PC-9 (cell line): ENCODE measurements at places on chromosomes 11 and 22. TPM values are rescaled to one million over a fixed set of nuclear protein-coding genes. Genes with fewer than 3 reads are reported as not detected.

DNA sequence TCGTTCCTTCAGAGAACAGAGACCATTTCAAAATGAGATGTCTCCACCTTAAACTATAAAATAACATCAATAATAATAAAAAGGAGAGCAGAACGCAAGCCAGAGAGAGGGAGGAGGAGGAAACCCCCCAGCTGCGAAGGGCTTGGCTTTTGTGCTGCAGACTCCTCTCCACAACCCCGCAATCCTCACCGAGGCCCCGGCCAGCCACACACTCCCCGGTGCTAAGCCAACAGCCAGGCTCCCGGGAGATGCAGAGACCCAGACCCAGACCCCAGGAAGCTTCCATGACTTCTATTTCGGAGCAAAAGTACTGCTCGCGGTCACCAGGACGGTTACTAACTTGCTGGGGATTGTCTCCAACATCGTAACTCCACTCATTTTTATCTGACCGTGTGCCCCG is 10.6 kb downstream of the PHF21B start:
- H3K36me3 ChIP-seq: no peaks in the 10 kb centered on the region
- no peak for DNase-seq
- peaks cover 82% of the 10 kb centered on the region for H3K27me3 ChIP-seq

Gene DNAL4
- 50.3 and 53.0 TPM in 2 replicates for total RNA-seq

GRCh38 chr11:15707194-15707593 is 592.5 kb downstream of the INSC start:
- no peaks in the 10 kb centered on the region for H3K36me3 ChIP-seq
- H3K27me3 ChIP-seq: no peaks in the 10 kb centered on the region
- H3K4me1 ChIP-seq: peaks cover 10% of the 10 kb centered on the region; the same call in 1 of the 2 replicates
- no peak overlapping the region for H3K27ac ChIP-seq
- no peak for DNase-seq
- no peak overlapping the region for H3K4me3 ChIP-seq

- H3K27ac ChIP-seq: no peak overlapping the region
- DNase-seq: no peak
- no peaks in the 10 kb centered on the region for H3K36me3 ChIP-seq
- no peak overlapping the region for H3K4me3 ChIP-seq
These were observed 253.9 kb downstream of the LARGE1 start for GRCh38 chr22:33666279-33666960.

GRCh38 chr11:87141980-87142514 is 104.3 kb downstream of the TMEM135 start:
- no peak for DNase-seq
- H3K27ac ChIP-seq: no peak overlapping the region
- H3K27me3 ChIP-seq: no peaks in the 10 kb centered on the region

Gene OOSP2
- not detected in 2 replicates for total RNA-seq

- no peaks in the 10 kb centered on the region for H3K4me1 ChIP-seq
- DNase-seq: no peak
- no peak within 1 kb of the TSS for H3K27ac ChIP-seq
- no peaks in the 10 kb centered on the region for H3K36me3 ChIP-seq
- H3K27me3 ChIP-seq: peaks cover 42% of the 10 kb centered on the region
These were observed at the start of gene EMID1 for GRCh38 chr22:29205594-29206371. Gene EMID1 (plus strand): TSS chr22:29205896. CDS start chr22:29206039, 143 bp downstream.

DNA sequence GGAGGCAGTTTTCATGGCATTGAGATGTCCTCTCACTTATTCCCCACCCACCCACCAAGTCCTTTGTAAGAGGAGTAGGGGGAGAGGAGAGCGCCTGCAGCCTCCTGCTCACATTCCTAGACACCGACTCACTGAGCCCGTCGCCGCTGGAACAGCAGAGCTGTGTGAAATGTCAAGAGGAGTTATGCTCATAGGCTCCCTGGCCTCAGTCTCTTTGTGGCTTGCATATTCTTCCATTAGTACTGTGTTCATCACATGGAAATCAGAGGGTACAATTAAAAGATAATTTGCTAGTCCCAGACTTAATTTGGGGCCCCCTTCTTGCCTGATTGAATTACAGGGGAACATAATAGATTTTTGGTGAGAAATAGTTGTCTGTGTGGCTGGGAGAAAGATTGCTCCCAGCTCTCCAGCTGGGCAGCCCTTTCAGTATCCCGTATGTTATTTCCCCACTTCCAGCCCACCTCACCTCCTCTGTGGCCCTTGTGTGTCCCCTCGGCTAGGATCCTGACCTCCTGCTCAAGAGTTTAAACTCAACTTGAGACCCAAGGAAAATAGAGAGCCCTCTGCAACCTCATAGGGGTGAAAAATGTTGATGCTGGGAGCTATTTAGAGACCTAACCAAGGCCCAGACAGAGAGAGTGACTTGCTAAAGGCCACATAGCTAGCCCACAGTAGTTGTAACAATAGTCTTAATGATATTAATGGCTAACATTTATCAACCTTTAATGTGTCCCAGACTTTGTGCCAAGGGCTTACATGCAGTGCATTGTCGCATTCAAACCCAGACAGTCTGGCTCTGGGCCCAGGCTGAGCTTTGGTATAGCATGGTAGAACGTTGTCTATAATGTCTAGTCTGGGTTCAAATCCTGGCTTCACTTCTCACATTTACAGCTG is 32.2 kb downstream of the LIMK2 start:
- H3K36me3 ChIP-seq: no peaks in the 10 kb centered on the region
- peak overlapping the region; percentile 33; the same call in 1 of the 2 replicates for H3K4me3 ChIP-seq
- peaks cover 53% of the 10 kb centered on the region for H3K4me1 ChIP-seq
- peak overlapping the region; percentile 71 for H3K27ac ChIP-seq
- no peaks in the 10 kb centered on the region for H3K27me3 ChIP-seq

- H3K36me3 ChIP-seq: no peaks in the 10 kb centered on the region
- no peak for DNase-seq
- peaks cover 14% of the 10 kb centered on the region for H3K4me1 ChIP-seq
- H3K4me3 ChIP-seq: no peak overlapping the region
- H3K27ac ChIP-seq: peak overlapping the region; percentile 55
- no peaks in the 10 kb centered on the region for H3K27me3 ChIP-seq
These were observed 9.3 kb upstream of the MSANTD4 start for GRCh38 chr11:106031202-106031810.

DNA sequence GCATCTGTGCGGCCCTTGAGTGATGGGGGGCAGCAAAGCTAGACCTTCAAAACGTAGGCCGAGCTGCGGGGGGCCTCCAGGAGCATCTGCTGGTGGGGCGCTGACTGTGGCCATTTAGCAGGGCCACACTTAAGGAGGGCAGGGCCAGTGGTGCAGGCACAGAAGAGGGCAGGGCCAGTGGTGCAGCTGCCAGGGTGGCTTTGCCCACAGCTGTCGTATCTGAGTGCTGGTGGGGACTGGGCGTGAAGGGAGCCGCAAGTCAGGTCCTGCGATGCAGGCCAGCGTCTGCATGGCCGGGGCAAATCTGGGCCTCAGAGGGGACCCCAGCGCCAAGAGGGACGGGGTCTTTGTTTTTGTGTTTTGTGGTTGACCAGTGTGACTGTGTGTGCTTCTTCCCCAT is 27.7 kb downstream of the RNH1 start:
- H3K27ac ChIP-seq: no peak overlapping the region
- H3K27me3 ChIP-seq: no peaks in the 10 kb centered on the region
- H3K4me1 ChIP-seq: no peaks in the 10 kb centered on the region
- H3K36me3 ChIP-seq: no peaks in the 10 kb centered on the region
- H3K4me3 ChIP-seq: no peak overlapping the region
- DNase-seq: no peak

Gene PIWIL4
- total RNA-seq: 0.26 and 0.33 TPM in 2 replicates

GRCh38 chr11:17267576-17267975 is 9.0 kb upstream of the NUCB2 start:
- H3K4me1 ChIP-seq: peaks cover 15% of the 10 kb centered on the region
- peak; percentile 85 for DNase-seq
- H3K4me3 ChIP-seq: no peak overlapping the region
- no peaks in the 10 kb centered on the region for H3K36me3 ChIP-seq

DNA sequence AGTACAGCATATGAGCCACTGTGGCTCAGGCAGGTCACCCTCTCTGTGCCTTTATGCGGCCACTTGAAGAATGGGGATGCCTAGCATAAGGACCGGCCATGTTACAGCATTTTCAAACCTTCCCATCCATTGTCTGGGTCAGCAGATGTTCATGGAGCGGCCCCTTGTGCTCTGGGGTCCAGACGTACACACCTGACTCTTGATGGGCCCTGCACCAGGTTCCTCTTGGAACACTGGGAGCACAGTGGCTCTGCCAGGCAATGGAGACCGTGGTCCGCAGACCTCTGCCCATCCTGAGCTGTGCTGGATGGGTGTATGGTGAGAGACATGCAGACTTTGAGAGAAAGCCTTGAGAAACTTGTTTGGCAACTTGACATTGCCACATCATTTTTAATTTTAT is 9.8 kb downstream of the PRDM11 start:
- no peaks in the 10 kb centered on the region for H3K27me3 ChIP-seq
- H3K4me1 ChIP-seq: no peaks in the 10 kb centered on the region
- H3K4me3 ChIP-seq: no peak overlapping the region
- H3K27ac ChIP-seq: no peak overlapping the region
- no peak for DNase-seq

DNA sequence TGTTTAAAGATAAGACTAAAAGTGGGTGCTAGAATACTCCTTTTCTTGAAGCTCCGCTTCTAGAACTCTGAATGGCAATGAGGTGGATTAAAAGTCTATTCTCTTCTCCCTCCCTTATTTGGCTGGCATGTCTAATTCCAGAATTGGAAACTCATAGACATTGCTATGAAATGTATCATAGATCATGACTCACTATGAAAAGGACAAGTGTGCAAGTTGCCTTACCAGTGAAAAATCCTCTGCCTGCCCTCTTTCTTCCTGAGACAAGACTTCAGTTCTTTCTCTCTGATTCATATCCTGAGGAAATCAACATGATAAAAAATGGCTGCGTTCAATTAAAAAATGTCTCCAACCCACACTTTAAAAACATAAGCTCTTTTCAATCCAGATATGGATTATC is 73.2 kb upstream of the BLID start:
- peak overlapping the region; percentile 87 for H3K27ac ChIP-seq
- peaks cover 10% of the 10 kb centered on the region; the same call in 1 of the 2 replicates for H3K36me3 ChIP-seq
- peaks cover 49% of the 10 kb centered on the region for H3K4me1 ChIP-seq
- peak; percentile 25 for DNase-seq
- H3K4me3 ChIP-seq: no peak overlapping the region
- no peaks in the 10 kb centered on the region for H3K27me3 ChIP-seq

- no peaks in the 10 kb centered on the region for H3K36me3 ChIP-seq
- H3K4me3 ChIP-seq: no peak overlapping the region
- DNase-seq: no peak
- no peaks in the 10 kb centered on the region for H3K4me1 ChIP-seq
- no peaks in the 10 kb centered on the region for H3K27me3 ChIP-seq
These were observed 50.2 kb downstream of the AP2A2 start for GRCh38 chr11:975827-976226.

- no peak for DNase-seq
- no peaks in the 10 kb centered on the region for H3K36me3 ChIP-seq
- no peak overlapping the region for H3K4me3 ChIP-seq
- H3K27ac ChIP-seq: no peak overlapping the region
- H3K27me3 ChIP-seq: no peaks in the 10 kb centered on the region
These were observed 121.0 kb upstream of the FGF3 start for GRCh38 chr11:69940246-69940610.

GRCh38 chr11:38562562-38562961 is 1964.5 kb upstream of the RAG2 start:
- H3K4me3 ChIP-seq: no peak overlapping the region
- DNase-seq: no peak
- H3K27me3 ChIP-seq: no peaks in the 10 kb centered on the region

Gene HYOU1
- total RNA-seq: 92.0 and 117 TPM in 2 replicates

- H3K4me3 ChIP-seq: no peak overlapping the region
- H3K27ac ChIP-seq: no peak overlapping the region
- H3K4me1 ChIP-seq: no peaks in the 10 kb centered on the region
- DNase-seq: no peak
These were observed 6.6 kb downstream of the PARVB start for GRCh38 chr22:44030702-44031082.

Gene SLC17A6
- not detected in 2 replicates for total RNA-seq

GRCh38 chr22:27467711-27468110 is 333.8 kb downstream of the MN1 start:
- no peak overlapping the region for H3K27ac ChIP-seq
- no peak overlapping the region for H3K4me3 ChIP-seq
- DNase-seq: no peak
- H3K27me3 ChIP-seq: no peaks in the 10 kb centered on the region

- peaks cover 6% of the 10 kb centered on the region; the same call in 1 of the 2 replicates for H3K27me3 ChIP-seq
- H3K4me3 ChIP-seq: peak overlapping the region; percentile 69
- no peaks in the 10 kb centered on the region for H3K36me3 ChIP-seq
- peaks cover 12% of the 10 kb centered on the region for H3K4me1 ChIP-seq
- no peak overlapping the region for H3K27ac ChIP-seq
These were observed 1.3 kb downstream of the BMAL1 start for GRCh38 chr11:13278609-13279486.

- H3K27me3 ChIP-seq: peaks cover 67% of the 10 kb centered on the region
- DNase-seq: no peak
- H3K36me3 ChIP-seq: no peaks in the 10 kb centered on the region
- H3K4me3 ChIP-seq: no peak overlapping the region
- no peaks in the 10 kb centered on the region for H3K4me1 ChIP-seq
- H3K27ac ChIP-seq: no peak overlapping the region
These were observed 5.7 kb downstream of the IGLL1 start for GRCh38 chr22:23574371-23574811.

Gene TEX54
- total RNA-seq: not detected in 2 replicates

DNA sequence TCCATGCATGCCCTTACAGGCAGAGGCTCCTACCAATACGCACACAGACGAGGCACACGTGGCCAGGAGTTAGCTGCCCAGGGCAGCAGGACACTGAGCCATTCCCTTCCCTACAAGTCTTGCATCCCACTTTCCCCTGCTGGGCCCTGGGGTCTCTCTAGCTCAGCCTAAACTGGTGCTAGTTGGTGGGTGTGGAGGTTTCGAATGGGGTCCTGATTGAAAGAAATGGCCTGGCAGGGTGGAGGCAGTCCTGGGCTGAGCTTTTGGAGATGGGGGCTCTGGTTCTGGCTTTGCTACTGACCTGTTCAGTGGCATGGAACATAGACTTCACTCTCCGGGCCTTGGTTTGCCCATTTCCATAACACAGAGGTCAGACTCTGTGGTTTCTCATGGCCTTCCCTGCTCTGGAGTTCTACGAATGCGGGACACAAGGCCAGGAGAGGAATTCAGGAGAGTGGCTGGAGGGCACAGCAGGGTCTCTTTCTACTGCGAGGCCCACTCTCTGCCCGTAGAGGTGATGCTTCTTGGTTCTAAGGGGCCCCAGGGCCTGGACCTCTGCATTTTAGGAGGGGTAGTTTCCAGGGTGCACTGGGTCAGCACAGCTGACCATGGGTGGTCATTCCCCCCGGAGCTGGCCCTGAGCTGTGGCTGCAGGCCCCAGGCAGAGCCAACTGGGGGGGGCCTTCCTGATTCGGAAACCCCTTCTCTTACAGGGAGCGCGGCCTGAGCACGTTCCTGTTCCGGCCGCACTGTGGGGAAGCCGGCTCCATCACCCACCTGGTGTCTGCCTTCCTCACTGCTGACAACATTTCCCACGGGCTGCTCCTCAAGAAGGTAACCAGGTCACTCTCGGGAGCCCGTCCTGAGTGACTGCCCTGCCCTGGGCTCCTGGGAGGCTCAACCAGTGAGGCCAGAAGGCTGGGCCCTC is 40.0 kb downstream of the RNF141 start:
- DNase-seq: no peak
- H3K27ac ChIP-seq: no peak overlapping the region
- H3K4me1 ChIP-seq: no peaks in the 10 kb centered on the region
- H3K4me3 ChIP-seq: no peak overlapping the region
- no peaks in the 10 kb centered on the region for H3K27me3 ChIP-seq
- no peaks in the 10 kb centered on the region for H3K36me3 ChIP-seq
